ENCODE measurements at places on chromosomes 1 and 21. TPM values are rescaled to one million over a fixed set of nuclear protein-coding genes. Genes with fewer than 3 reads are reported as not detected.

Gene PGD
- 45.9 TPM for polyA plus RNA-seq

Gene C1orf115
- 43.7 TPM for polyA plus RNA-seq

Gene MAST2
- 4.8 TPM for polyA plus RNA-seq

Gene KLHDC7A
- 3.3 TPM for polyA plus RNA-seq

Gene SELP
- polyA plus RNA-seq = 1.7 TPM

Gene HTR6
- not detected for polyA plus RNA-seq

Gene SSR2
- 245 TPM for polyA plus RNA-seq
